AG04450 (cell line): ENCODE measurements at places on chromosomes 3 and 15. TPM values are rescaled to one million over a fixed set of nuclear protein-coding genes. Genes with fewer than 3 reads are reported as not detected.

- no peak for DNase-seq
Measured at GRCh38 chr3:52233968-52234367, 5.0 kb downstream of the TWF2 start.

IL5RA gene
- not detected in 2 replicates for polyA plus RNA-seq

DNA sequence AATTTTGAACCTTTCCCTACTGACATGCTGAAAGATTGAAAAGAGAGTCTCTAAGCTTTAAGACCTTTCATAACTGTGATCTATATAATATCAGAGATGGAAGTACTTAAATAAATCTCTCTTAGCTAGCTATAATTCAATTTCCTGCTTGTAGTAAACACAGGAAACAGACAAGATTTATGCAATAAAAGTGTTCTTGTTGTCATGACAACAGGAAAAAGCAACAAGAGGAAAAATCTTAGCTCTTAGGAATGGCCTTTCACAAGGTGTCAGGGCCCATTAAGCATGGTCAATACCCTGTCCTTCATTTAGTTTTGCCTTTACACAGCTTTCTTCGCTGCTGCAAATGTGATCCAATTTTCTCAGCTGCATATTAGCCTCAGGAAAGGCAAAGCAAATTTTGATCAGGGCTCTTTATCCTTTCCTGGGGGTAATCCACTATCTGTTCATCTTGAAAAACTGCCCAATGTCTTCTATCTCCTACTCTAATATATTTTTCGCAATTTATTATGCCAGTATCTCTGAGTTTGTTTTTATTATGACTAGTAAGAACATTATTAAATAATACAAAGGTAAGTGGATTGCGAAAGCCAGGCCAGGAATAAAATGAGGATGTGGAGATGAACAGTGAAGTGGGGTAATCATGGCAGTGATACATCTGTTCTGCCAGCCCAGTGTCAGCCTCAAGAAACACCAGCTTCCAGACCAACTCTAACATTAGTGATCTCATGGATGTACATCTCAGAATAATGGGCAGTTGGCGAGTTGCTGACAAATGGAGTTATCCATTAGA is 28.7 kb downstream of the SIDT1 start:
- DNase-seq, result no peak

DNA sequence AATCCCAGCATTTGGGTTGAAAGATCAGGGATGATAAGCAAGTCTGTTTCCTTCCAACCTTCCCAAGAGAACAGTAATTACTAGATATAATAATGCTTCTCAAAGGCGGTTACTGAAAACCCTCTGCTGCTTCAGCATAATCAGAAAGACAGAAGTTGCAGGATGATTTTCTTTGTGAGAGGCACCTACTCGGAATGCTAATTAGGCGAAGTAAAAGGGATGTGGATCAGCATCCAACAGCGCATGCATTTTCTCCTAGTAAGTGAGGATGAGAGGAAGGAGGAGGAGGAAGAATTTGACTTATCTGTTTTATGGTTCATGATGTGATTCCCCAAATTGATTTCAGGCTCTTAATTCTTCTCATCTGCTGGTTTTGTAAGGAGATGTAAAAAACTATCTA is 118.0 kb downstream of the CACNA2D3 start:
- no peak for DNase-seq

GRCh38 chr3:100333970-100334487 is 528 bp upstream of the NIT2 start:
- no peak for DNase-seq

RNF13 gene
- polyA plus RNA-seq, result 31.4 and 46.3 TPM in 2 replicates

- DNase-seq, result no peak
Measured at GRCh38 chr3:144815655-144816054, 844.0 kb downstream of the DIPK2A start.
